ENCODE measurements at places on chromosomes 12 and 14. TPM values are rescaled to one million over a fixed set of nuclear protein-coding genes. Genes with fewer than 3 reads are reported as not detected.

- H3K4me1 ChIP-seq = no peaks in the 10 kb centered on the region
- no peak for DNase-seq
- no peaks in the 10 kb centered on the region for H3K36me3 ChIP-seq
- no peak overlapping the region for H3K4me3 ChIP-seq
- no peaks in the 10 kb centered on the region for H3K27me3 ChIP-seq
Measured at GRCh38 chr14:87018294-87018693, 974.7 kb downstream of the GALC start.

GRCh38 chr12:124861492-124861891 lies 2.2 kb downstream of the SCARB1 start:
- DNase-seq = no peak
- peaks cover 23% of the 10 kb centered on the region for H3K4me1 ChIP-seq
- H3K36me3 ChIP-seq = no peaks in the 10 kb centered on the region
- no peaks in the 10 kb centered on the region for H3K27me3 ChIP-seq
- no peak overlapping the region for H3K27ac ChIP-seq

- H3K27ac ChIP-seq = peak overlapping the region; percentile 58
- peaks cover 47% of the 10 kb centered on the region for H3K4me1 ChIP-seq
- no peaks in the 10 kb centered on the region for H3K27me3 ChIP-seq
- H3K36me3 ChIP-seq = peaks cover 3% of the 10 kb centered on the region
Measured at GRCh38 chr14:93951635-93952540, 24.5 kb downstream of the ASB2 start.

TAMALIN gene
- total RNA-seq = 17.1 TPM

TAS2R30 gene
- total RNA-seq = 3.1 TPM
